Colonic mucosa (tissue), 4 donors: ENCODE measurements at places on chromosomes 7 and 10. TPM values are rescaled to one million over a fixed set of nuclear protein-coding genes. Genes with fewer than 3 reads are reported as not detected.

DNA sequence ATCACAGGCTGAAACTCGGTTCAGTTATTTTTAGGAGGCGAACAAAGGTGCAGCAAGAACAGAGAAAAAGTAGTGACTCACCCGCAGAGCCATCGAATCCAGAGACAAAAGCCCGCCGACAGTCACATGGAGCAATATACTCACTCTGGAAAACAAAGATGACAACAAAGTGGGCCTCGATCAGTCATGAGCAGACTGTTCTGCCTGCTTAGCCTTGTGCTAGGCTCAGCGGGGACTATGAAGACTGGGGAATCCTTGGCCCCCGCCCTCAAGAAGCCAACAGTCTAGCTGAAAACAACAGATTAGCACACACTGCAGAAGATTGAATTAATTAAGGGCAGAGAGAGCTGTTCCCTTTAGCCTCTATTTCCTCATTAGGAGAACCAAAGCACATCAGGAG, 30.4 kb downstream of the XPNPEP1 start:
- no peaks in the 10 kb centered on the region for H3K36me3 ChIP-seq
- H3K4me1 ChIP-seq, result peaks cover 9% of the 10 kb centered on the region
- no peak for DNase-seq
- no peak overlapping the region for H3K27ac ChIP-seq
- no peaks in the 10 kb centered on the region for H3K27me3 ChIP-seq

ITGB8 gene
- 8.1 TPM for total RNA-seq

DNA sequence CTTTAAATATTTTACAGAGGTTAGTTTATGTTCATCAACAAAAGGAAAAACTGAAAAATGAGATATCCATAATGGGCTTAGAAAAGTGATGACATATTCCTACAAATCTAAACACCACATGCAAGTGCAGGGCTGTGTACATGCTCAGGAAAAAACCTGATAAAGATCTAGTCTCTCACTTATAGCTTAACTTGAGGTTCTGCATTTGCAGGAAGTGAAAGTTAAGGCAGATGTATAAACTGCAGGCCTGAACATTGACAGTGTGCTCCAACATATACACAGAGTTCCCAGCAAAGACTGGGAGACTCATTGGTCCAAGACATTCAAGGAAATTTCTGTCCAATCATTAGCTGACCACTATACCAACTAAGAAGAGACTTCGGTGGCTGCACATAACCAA, 63.8 kb upstream of the RET start:
- H3K36me3 ChIP-seq, result no peaks in the 10 kb centered on the region
- no peak overlapping the region for H3K4me3 ChIP-seq
- H3K27me3 ChIP-seq, result no peaks in the 10 kb centered on the region
- H3K27ac ChIP-seq, result no peak overlapping the region
- no peak for DNase-seq

LDB1 gene
- 30.8 TPM for total RNA-seq

DNA sequence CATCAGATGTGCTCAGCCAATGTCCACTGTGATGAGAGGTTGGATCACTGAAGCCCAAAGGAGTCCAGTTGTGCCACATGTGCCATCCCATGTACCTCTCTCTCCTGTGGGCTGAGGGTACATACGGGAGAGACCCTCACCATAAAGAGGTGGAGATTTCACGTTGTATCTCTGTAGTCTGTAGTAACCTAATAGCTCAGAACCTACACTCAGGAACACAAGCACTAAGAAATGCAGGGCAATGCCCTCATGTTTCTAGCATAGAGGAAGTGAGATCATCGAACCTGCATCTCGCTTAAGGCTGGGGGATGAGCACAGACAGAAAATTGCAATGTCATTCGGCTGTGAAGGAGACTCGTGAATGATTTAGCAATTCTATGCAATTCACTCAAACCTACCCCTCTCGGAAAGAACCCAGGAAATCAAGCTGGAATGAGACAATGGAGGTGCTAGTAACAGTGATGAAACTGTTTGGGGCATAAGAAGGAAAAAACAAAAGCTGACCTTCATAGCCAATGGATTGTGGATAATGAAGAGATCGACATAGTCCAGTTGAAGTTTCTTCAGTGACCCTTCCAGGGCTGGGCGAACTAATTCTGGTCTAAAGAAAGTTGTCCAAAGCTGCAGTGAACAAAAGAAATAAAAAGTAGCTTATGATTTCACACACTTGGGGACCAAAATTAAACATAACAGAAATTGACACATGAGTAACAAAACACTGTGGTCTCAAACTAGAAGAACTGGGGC, 80.3 kb upstream of the UCN3 start:
- no peaks in the 10 kb centered on the region for H3K36me3 ChIP-seq
- H3K27me3 ChIP-seq, result no peaks in the 10 kb centered on the region
- no peaks in the 10 kb centered on the region for H3K4me1 ChIP-seq
- DNase-seq, result no peak
- H3K27ac ChIP-seq, result no peak overlapping the region

DNA sequence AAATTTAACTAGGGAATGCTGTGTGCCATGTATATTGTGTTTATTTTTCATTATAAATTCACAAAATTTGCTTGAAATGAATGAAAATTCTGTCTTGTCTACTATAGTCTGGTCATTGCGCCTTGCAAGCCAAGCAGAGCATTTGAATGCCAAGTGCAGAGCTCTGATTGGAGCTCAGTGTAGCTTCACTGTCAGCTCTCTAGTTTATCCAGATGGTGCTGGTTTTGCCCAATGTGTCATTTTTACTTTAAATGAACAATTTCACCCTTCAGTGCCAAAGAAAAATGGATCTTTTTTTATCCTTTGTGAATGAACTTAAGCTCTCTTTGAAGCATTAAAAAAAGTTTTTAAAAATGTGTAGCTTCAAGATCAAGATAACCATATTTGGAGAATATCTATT, 225.6 kb upstream of the CACNA2D1 start:
- no peak overlapping the region for H3K27ac ChIP-seq
- H3K4me3 ChIP-seq, result no peak overlapping the region
- no peak for DNase-seq

CUZD1 gene
- total RNA-seq, result 0.77 TPM

- H3K4me1 ChIP-seq, result no peaks in the 10 kb centered on the region
- no peak for DNase-seq
- H3K27me3 ChIP-seq, result no peaks in the 10 kb centered on the region
- no peak overlapping the region for H3K27ac ChIP-seq
- no peak overlapping the region for H3K4me3 ChIP-seq
These were observed 171.7 kb downstream of the ADAM12 start for GRCh38 chr10:126216632-126216961.

TMEM140 gene
- total RNA-seq, result 11.9 TPM

FXYD4 gene
- total RNA-seq, result 0.98 TPM

- no peaks in the 10 kb centered on the region for H3K36me3 ChIP-seq
- H3K27ac ChIP-seq, result no peak overlapping the region
- H3K4me3 ChIP-seq, result no peak overlapping the region
- H3K4me1 ChIP-seq, result no peaks in the 10 kb centered on the region
- DNase-seq, result no peak
These were observed 191.3 kb downstream of the FGFR2 start for GRCh38 chr10:121406823-121407545.

HMX2 gene
- total RNA-seq, result 0.15 TPM

- DNase-seq, result no peak
- no peak overlapping the region for H3K27ac ChIP-seq
- H3K4me3 ChIP-seq, result peak overlapping the region; percentile 67
- peaks cover 19% of the 10 kb centered on the region for H3K4me1 ChIP-seq
- H3K36me3 ChIP-seq, result no peaks in the 10 kb centered on the region
These were observed 643 bp downstream of the KAT6B start for GRCh38 chr10:74827045-74827441.

- H3K27me3 ChIP-seq, result no peaks in the 10 kb centered on the region
- DNase-seq, result no peak
- no peak overlapping the region for H3K27ac ChIP-seq
- H3K4me3 ChIP-seq, result no peak overlapping the region
- H3K4me1 ChIP-seq, result no peaks in the 10 kb centered on the region
- no peaks in the 10 kb centered on the region for H3K36me3 ChIP-seq
These were observed 865.4 kb downstream of the CCSER2 start for GRCh38 chr10:85193796-85194195.

GRCh38 chr7:131459256-131459655, 97.2 kb downstream of the PODXL start:
- H3K4me3 ChIP-seq, result no peak overlapping the region
- no peak for DNase-seq
- H3K36me3 ChIP-seq, result no peaks in the 10 kb centered on the region
- no peaks in the 10 kb centered on the region for H3K4me1 ChIP-seq

TAS2R5 gene
- total RNA-seq, result 0.98 TPM

IL15RA gene
- total RNA-seq, result 16.0 TPM

DNA sequence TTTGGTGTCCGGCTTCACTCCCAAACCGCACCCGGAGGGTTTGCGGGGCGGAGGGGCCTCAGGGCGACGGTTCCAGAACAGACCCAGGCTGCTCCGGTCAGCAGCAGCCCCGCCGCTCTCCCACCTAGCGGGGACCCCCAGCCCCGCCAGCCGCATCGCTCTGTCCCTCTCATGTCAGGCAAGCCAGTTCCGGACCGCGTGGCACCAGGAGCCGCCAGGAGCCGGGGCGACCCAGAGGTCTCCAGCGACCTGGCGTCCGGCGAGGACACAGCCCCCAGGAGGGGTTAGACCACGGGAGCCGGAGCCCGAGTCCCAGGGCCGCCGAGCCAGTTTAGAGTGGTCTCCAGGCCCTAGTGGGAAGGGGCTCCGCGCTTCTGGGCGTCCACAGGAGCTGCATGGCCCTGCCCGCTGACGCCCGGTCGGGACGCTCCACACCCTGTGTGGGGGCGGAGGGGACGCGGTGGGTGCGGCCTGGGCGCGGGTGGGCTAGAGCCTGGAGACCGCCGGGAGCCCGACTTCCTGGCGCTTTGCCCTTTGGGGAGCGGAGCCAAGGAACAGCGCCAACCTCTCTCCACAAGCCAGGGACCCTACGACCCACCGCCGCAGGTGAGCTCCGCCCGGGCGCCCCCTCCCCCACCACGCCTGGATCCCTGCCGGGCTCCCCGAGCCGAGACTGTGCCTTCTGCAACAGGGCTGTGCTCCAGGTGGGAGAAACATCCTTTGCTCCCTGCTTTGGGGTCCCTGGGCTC, 43.4 kb downstream of the ZNF117 start:
- no peak for DNase-seq
- H3K27ac ChIP-seq, result no peak overlapping the region
- no peaks in the 10 kb centered on the region for H3K36me3 ChIP-seq
- H3K27me3 ChIP-seq, result peaks cover 15% of the 10 kb centered on the region

ACSL5 gene
- 218 TPM for total RNA-seq
